ENCODE measurements at places on chromosomes 2 and 18.

DNA sequence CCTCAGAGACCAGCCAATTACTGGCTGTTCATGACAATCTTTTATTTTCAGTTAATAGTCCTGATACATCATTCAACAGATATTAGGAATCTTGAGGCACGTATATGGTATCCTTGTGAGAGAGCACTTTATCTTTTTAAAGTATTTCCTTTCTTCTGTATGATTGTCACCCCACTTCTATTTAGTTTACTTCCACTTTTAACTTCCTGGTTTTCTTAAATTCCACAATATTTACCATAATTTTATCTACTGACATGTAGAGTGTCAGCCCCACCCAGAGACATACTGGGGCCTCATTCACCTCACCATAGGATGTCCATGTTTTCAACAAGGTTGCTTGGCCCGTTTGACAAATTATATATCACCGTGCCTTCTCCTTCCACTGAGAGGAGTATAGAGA is 182.9 kb upstream of the ID2 start:
- no peak for DNase-seq

- DNase-seq = no peak
These were observed 23.5 kb downstream of the MMADHC start for GRCh38 chr2:149564097-149564496.

GRCh38 chr2:232541195-232541960 is 1.9 kb downstream of the CHRNG start:
- DNase-seq = peak; percentile 30

GRCh38 chr2:132668189-132668823 is 1.7 kb downstream of the LYPD1 start:
- no peak for DNase-seq

DNA sequence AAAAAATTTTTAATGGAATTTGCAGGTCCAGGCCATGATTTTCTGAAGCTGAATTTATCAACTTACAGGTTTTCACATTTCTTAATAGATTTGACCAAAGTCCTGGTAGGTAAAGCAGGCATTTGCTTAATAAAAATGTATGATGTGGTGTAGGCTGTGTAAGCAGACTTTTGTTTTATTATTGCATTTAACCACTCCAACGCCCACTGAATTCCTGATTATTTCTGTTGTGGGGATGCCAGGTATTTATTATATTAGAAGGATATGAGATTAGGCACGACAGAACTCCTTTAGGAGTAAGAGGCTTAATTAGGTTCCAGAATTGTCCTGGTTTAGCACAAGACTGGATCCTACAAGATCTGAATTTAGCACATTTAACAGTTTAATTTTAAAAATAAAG is 111.1 kb downstream of the ADCYAP1 start:
- DNase-seq = no peak

- DNase-seq = no peak
These were observed 274.7 kb downstream of the RNF144A start for GRCh38 chr2:7191932-7192331.

DNA sequence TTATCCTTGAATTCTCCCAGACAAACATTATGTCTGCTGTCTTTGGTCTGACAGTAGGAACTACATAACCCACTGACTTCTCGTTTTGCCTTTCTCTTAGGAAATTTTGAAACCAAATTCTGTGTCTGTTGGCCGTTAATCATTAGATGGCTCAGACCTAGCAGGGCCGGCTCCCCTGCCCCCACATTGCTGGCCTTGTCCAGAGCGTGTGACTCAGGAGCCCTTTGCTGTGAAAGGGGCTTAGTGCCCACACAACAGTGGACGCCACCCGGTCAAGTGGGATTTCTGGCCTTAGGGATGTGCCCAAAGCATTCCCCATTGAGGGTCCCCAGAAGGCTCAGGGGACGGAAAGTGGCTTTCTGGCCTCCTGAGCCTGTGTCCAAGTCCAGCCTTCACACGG is 137.5 kb downstream of the CTIF start:
- DNase-seq = no peak

GRCh38 chr2:216911886-216912285 is 52.0 kb upstream of the TNP1 start:
- DNase-seq = no peak

GRCh38 chr2:73162856-73163391 is 39.5 kb upstream of the NOTO start:
- DNase-seq = no peak

- DNase-seq = no peak
These were observed 264.1 kb downstream of the CDH20 start for GRCh38 chr18:61597316-61597715.

DNA sequence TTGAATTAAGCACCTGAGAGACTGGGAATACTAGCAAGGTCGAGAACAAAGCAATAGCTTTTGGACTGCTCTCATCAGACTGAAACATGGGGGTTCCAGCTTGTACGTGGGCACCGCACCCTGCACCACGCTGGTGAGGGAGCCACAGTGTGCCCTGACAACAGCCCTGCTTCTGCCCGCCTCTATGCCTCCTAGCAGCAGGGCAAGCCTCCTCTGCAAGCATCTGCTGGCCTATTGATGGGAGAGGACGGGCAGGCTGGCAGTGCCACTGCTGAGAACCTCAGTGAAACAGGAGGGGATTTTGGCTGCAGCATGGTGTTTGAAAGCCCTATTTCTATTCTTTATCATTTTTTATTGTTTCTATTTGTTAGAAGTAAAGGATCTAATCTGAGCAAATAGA is 146.1 kb upstream of the OTOS start:
- DNase-seq = no peak

DNA sequence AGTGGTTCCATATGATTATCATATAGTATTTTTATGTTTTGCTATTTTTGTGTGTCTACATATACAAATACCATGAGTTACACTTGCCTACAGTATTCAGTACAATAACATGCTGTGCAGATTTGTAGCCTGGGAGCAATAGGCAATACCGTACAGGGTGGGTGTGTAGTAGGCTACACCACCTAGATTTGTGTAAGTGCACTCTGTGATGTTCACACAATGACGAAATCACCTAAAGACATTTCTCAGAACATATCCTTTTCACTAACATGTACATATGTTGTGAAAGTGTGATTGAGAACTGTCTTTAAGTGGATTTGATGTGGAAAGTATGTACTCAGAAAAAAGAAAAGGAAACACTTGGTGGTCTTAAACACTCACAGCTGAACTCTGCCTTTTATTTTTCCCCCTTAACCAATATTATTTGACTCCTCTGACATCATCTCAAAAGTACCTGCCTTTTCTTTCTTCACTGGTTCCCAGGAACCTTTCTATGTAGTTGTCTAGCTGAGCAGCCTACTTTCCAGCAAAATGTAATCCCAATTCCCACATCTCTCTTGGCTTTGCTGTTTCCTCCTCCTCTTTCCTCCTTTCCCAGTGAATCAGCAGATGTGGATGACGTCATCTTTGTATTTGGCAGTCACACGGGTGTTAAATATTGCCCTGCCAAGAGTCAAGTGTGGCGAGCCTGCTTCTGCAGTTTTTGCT is 47.7 kb downstream of the OSBPL6 start:
- DNase-seq = no peak

- DNase-seq = no peak
These were observed 440.6 kb downstream of the LRRTM4 start for GRCh38 chr2:77081597-77081996.

All from activated CD4-positive, CD25-positive, alpha-beta regulatory T cell treated with anti-CD3 and anti-CD28 coated beads, Interleukin-2, amount 50 U/mL, for 72 hours (primary cell).